Naive thymus-derived CD4-positive, alpha-beta T cell (primary cell): ENCODE measurements at places on chromosomes 7 and 10. TPM values are rescaled to one million over a fixed set of nuclear protein-coding genes. Genes with fewer than 3 reads are reported as not detected.

NRP1 gene
- total RNA-seq: 1.2 TPM

GFRA1 gene
- not detected for total RNA-seq

C10orf88 gene
- 12.5 TPM for total RNA-seq

MINDY4 gene
- 0.91 TPM for total RNA-seq

MLXIPL gene
- not detected in 2 replicates for total RNA-seq

SMKR1 gene
- 1.4 and 3.6 TPM in 2 replicates for total RNA-seq

DNA sequence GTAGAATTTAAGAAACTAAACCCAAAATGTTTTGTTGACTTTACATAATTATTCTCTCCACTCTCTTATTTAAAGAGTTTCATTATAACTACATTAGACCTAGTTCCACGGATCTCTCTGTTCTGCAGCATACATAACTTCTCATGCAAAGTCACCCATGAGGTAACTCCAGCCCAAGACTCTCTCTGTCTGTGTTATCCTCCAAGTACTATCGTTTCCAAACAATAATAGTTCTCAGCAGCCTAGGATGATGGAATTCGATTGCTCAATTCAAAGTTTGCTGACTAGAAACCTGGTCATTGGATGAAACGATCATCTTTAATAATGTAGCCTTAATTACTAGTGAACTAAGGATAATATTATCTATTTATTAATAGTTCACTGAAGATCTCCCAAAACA is 203.1 kb upstream of the PTN start:
- no peak overlapping the region for H3K27ac ChIP-seq
- no peak for DNase-seq
- H3K4me1 ChIP-seq: no peaks in the 10 kb centered on the region
- H3K27me3 ChIP-seq: no peaks in the 10 kb centered on the region
- no peaks in the 10 kb centered on the region for H3K36me3 ChIP-seq

GRCh38 chr7:5692112-5692844 is 89.2 kb downstream of the RNF216 start:
- H3K36me3 ChIP-seq: no peaks in the 10 kb centered on the region
- H3K27me3 ChIP-seq: no peaks in the 10 kb centered on the region
- H3K27ac ChIP-seq: peak overlapping the region; percentile 86
- no peak for DNase-seq

DNA sequence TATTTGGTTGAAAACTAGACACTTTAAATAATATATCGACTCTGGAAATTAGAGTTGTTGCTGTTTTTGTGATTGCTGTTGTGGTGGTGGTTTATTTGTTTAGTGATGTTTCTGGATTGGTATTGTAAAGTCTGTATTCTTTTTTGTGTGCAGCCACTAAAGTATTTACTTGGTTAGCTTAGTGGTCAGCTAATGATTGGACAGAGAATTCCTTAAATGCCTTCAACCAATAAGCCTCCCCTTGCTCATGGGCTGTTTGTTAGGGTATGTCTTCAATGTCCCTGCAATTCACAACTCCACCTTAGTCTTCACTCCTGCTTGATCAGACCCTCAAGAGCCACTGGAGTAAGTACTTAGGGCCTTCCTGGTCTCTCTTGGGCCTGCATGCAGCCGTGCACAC is 71.0 kb downstream of the PAXIP1 start:
- no peak for DNase-seq
- peaks cover 13% of the 10 kb centered on the region for H3K4me1 ChIP-seq
- no peak overlapping the region for H3K27ac ChIP-seq
- H3K4me3 ChIP-seq: no peak overlapping the region
- no peaks in the 10 kb centered on the region for H3K36me3 ChIP-seq

- no peak overlapping the region for H3K4me3 ChIP-seq
- no peaks in the 10 kb centered on the region for H3K27me3 ChIP-seq
- no peaks in the 10 kb centered on the region for H3K4me1 ChIP-seq
- no peak for DNase-seq
Observed at GRCh38 chr10:4947635-4948596, 15.3 kb upstream of the AKR1C1 start.

DNA sequence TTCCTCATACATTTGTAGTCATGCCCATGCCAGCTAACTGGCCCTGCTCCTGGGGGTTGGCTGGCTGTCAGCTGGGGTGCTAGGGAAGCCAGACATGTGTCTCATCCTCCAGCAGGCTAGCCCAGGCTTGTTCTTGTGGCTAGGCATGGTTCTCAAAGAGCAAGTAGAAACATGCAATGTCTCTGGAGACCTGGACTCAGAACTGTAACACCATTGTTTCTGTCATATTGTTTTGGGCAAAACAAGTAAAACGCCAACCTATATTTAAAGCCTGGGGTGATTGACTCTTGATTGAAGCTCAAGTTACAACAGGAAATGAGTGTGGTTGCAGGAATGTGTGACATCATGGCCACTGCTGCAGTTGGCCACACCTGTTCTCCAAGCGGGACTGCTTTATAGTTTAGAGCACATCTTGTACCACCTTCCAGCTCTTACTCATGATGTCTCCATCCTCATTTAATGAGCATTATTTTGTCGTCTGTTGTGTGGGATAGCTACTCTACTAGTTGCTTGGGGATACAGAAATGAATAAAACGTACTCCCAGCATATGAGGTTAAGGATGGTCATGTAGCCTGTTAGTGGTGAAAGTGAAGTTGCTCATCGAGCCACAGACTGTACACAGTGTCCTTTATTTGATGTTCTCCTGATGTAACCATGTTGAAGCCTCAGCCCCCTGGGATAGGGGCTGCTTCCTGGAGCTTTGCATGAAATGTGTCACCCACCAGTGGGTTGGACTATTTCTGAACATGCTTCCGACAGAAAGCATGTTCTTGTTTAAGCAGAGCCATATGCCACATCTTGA is 168.4 kb downstream of the SORCS3 start:
- H3K27me3 ChIP-seq: no peaks in the 10 kb centered on the region
- H3K4me3 ChIP-seq: no peak overlapping the region
- no peak overlapping the region for H3K27ac ChIP-seq
- no peaks in the 10 kb centered on the region for H3K36me3 ChIP-seq
- no peaks in the 10 kb centered on the region for H3K4me1 ChIP-seq

- H3K4me3 ChIP-seq: no peak overlapping the region
- H3K36me3 ChIP-seq: no peaks in the 10 kb centered on the region
- H3K27ac ChIP-seq: no peak overlapping the region
- no peak for DNase-seq
- H3K27me3 ChIP-seq: no peaks in the 10 kb centered on the region
Observed at GRCh38 chr10:34171957-34172527, 643.1 kb downstream of the PARD3 start.

GRCh38 chr10:43890124-43890523 is 241.4 kb upstream of the ZNF32 start:
- H3K27ac ChIP-seq: no peak overlapping the region
- no peak overlapping the region for H3K4me3 ChIP-seq
- H3K4me1 ChIP-seq: no peaks in the 10 kb centered on the region
- DNase-seq: no peak
- H3K27me3 ChIP-seq: no peaks in the 10 kb centered on the region

GRCh38 chr7:93352881-93353280 is 120.7 kb downstream of the VPS50 start:
- H3K27me3 ChIP-seq: no peaks in the 10 kb centered on the region
- no peak for DNase-seq
- no peaks in the 10 kb centered on the region for H3K36me3 ChIP-seq
- no peak overlapping the region for H3K4me3 ChIP-seq

DNA sequence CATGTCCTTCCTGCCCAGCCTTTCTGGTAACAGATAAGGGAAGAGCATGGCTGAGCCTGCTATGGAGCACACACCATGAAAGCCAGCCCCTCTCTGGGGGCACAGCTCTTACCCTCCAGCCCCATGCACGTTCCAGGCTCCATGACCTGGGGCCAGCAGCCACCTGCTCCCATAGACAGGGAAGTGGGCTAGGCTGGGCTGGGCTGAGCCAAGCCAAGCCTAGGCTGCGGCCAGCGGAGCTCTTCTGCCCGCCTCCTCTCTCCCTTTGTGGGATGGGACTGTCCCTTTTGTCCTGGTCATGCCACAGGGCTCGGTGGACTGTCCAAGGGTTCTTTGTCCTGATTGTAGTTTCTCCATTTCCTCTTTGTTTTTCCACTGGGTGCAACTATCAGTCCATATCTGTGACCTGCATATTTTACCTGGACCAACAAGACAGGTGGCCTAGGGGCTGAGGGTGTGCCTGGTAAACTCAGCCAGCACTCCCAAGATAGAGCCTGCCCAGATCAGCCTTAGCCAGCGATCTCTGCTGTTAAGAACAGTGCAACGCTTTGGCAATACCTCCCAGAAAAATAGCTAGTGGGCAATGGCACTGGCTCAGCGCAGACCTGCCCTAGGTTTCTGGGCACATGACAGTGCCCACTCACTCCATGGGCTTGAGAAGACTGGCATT is 97.2 kb upstream of the BTBD16 start:
- no peaks in the 10 kb centered on the region for H3K36me3 ChIP-seq
- H3K4me1 ChIP-seq: no peaks in the 10 kb centered on the region
- no peaks in the 10 kb centered on the region for H3K27me3 ChIP-seq

GRCh38 chr7:50771120-50772002 is 11.3 kb downstream of the GRB10 start:
- no peaks in the 10 kb centered on the region for H3K4me1 ChIP-seq
- DNase-seq: no peak
- no peaks in the 10 kb centered on the region for H3K27me3 ChIP-seq
- H3K4me3 ChIP-seq: no peak overlapping the region
- no peaks in the 10 kb centered on the region for H3K36me3 ChIP-seq
- H3K27ac ChIP-seq: no peak overlapping the region

DNA sequence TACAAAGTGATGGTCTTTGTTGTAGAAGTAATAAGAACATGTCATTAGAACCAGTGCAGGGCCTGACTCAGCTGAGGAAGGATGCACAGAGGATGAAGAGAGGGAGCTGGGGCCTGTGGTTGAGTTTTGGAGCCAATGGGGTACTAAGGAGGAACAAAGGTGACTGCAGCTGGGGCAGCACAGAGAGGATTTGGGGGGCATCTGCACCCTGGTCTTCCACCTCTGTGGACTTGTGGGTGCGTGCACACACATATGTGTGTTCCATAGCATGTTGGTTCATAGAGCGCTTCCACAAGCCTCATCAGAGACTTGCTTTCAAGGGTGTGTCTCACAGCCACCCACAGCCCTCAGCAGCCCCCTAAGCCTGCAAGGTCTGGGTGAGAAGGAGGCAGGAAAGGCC is 650.3 kb upstream of the MGMT start:
- DNase-seq: no peak
- H3K4me1 ChIP-seq: no peaks in the 10 kb centered on the region
- no peaks in the 10 kb centered on the region for H3K36me3 ChIP-seq
- H3K27ac ChIP-seq: no peak overlapping the region
- no peaks in the 10 kb centered on the region for H3K27me3 ChIP-seq

- DNase-seq: no peak
- H3K27me3 ChIP-seq: no peaks in the 10 kb centered on the region
- H3K4me3 ChIP-seq: no peak overlapping the region
- H3K36me3 ChIP-seq: no peaks in the 10 kb centered on the region
- H3K27ac ChIP-seq: no peak overlapping the region
Observed at GRCh38 chr7:42883950-42884349, 27.9 kb downstream of the C7orf25 start.

- peaks cover 3% of the 10 kb centered on the region for H3K27me3 ChIP-seq
- H3K27ac ChIP-seq: no peak overlapping the region
- no peak overlapping the region for H3K4me3 ChIP-seq
- no peaks in the 10 kb centered on the region for H3K4me1 ChIP-seq
- H3K36me3 ChIP-seq: no peaks in the 10 kb centered on the region
Observed at GRCh38 chr7:8379264-8379663, 54.1 kb upstream of the NXPH1 start.

DNA sequence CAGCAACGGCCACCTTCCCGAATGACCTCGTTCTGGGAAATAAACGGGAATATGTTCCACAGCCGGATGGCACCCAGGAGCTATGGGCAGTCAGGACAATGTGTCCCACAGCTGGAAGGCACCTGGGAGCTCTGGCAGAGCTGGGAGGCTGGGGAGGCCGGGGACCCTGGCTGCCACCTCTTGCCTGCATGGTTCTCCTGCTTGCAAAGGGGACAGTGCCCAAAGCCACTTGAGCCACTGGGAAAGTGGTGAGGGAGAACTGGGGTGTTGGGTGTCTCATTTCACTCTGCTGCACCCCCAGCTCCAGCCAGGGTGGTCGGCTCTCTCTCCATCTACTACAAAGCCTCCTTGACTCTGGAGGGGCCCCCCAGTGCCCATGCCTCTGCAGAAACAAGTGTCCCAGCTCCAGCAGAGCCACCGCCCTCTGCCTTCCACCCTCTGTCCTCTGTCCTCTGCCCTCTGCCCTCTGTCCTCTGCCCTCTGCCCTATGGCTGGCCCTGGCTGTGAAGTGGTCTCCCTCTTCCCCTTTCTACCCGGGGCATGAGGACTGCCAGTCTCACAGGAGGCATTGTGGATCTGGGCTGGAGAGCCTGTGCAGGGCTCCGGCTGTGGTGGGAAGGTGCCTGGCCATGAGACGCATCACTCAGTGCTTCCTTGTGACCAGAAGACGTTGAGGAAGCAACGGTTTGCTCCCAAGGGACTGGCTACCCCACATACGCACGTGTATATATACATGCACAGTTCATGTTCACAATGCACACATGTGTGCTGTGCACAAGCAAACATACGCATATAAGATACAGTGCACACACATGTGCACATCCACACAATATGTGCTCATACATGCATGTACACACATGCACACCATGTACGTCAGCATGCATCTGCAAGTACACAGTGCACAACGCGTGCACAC is 21.5 kb upstream of the INPP5A start:
- no peak overlapping the region for H3K4me3 ChIP-seq
- no peak for DNase-seq
- no peak overlapping the region for H3K27ac ChIP-seq

- H3K4me1 ChIP-seq: no peaks in the 10 kb centered on the region
- no peak overlapping the region for H3K4me3 ChIP-seq
- DNase-seq: no peak
- H3K27ac ChIP-seq: no peak overlapping the region
- no peaks in the 10 kb centered on the region for H3K36me3 ChIP-seq
- no peaks in the 10 kb centered on the region for H3K27me3 ChIP-seq
Observed at GRCh38 chr10:44070282-44070681, 314.6 kb downstream of the CXCL12 start.

- no peak overlapping the region for H3K27ac ChIP-seq
- H3K27me3 ChIP-seq: no peaks in the 10 kb centered on the region
- H3K36me3 ChIP-seq: no peaks in the 10 kb centered on the region
Observed at GRCh38 chr10:86684331-86685097, 16.2 kb downstream of the LDB3 start.

DNA sequence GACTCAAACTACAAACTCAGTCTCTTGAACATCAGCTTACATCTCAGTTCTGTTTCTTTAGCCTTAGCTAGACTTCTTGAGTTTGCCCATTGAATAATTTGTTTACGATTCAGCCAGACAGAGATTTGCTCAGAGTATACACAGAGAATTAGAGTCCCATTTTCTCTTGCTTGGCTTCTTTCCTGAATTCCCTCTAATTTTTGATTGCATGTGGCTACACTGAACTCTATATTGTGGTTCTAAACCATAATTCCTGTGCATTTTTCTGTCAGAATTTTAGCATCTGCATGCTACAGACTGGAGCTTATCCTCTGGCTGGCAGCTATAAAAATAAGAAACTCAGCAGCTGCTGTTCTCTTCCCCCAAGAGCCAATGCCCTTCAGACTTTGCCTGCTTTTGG is 354.9 kb downstream of the MDFIC start:
- no peak for DNase-seq
- no peak overlapping the region for H3K4me3 ChIP-seq
- no peak overlapping the region for H3K27ac ChIP-seq
- no peaks in the 10 kb centered on the region for H3K36me3 ChIP-seq
